ENCODE measurements at places on chromosomes 16 and 17. TPM values are rescaled to one million over a fixed set of nuclear protein-coding genes. Genes with fewer than 3 reads are reported as not detected.

- no peak overlapping the region for H3K27ac ChIP-seq
- H3K36me3 ChIP-seq, result no peaks in the 10 kb centered on the region
- H3K4me1 ChIP-seq, result peaks cover 42% of the 10 kb centered on the region
Measured at GRCh38 chr17:57444682-57445450, 188.5 kb downstream of the MSI2 start.

DNA sequence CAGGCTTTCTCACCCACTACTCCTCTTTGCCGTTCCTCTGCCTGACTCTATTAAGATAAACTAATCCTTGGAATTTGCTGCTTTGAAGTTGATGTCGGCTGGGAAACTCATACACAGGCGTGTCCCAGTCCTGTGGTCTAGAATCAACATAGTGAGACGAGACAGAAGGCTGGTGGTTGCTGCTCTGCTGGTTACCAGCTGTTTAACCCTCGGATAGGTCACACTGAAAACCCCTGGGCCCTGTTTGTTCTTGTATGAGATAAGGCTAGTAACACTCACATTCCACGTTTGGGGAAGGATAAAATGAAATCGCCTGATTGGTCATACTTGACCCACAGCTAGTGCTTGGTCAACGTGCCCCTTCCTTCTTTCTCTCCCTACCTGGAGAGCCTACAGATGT lies 517.0 kb downstream of the CDH13 start:
- DNase-seq, result no peak
- no peaks in the 10 kb centered on the region for H3K4me1 ChIP-seq
- H3K27ac ChIP-seq, result no peak overlapping the region
- no peak overlapping the region for H3K4me3 ChIP-seq
- no peaks in the 10 kb centered on the region for H3K36me3 ChIP-seq

- H3K27ac ChIP-seq, result no peak overlapping the region
- H3K36me3 ChIP-seq, result peaks cover 11% of the 10 kb centered on the region
- no peaks in the 10 kb centered on the region for H3K27me3 ChIP-seq
- H3K4me3 ChIP-seq, result no peak overlapping the region
- no peak for DNase-seq
Measured at GRCh38 chr17:596763-597644, 117.6 kb downstream of the VPS53 start.

GRCh38 chr17:39737760-39738567 lies at the start of gene GRB7:
Gene GRB7 (plus strand): TSS chr17:39737938. CDS start chr17:39742302, 4,364 bp downstream.
- H3K4me1 ChIP-seq, result peaks cover 43% of the 10 kb centered on the region
- peak; percentile 74 for DNase-seq
- peaks cover 41% of the 10 kb centered on the region for H3K27me3 ChIP-seq

DNA sequence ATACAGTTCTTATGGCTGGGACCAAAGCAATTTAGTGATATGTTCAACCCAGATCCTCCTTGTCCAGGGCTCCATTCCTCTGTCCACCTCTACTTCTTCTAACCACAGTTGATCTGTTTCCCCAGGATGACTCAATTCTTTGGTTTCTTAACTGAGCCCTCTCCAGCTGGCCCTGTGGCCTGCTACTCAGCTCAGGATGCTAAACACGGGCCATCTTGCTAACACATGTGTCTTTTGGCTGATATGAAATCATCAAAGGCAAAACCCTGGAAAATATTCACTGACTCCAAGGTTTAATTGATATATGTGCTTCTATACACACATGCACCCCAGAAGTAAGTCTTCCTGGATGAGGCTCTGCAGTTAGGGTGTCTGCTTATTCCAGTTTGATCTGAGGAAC lies 43.8 kb downstream of the SHISA6 start:
- no peak overlapping the region for H3K4me3 ChIP-seq
- no peaks in the 10 kb centered on the region for H3K36me3 ChIP-seq
- no peaks in the 10 kb centered on the region for H3K27me3 ChIP-seq
- no peak overlapping the region for H3K27ac ChIP-seq
- H3K4me1 ChIP-seq, result no peaks in the 10 kb centered on the region
- no peak for DNase-seq

PLK1 gene
- 6.9 TPM for polyA plus RNA-seq

- no peak for DNase-seq
- H3K4me1 ChIP-seq, result peaks cover 30% of the 10 kb centered on the region
- H3K36me3 ChIP-seq, result no peaks in the 10 kb centered on the region
- H3K27me3 ChIP-seq, result no peaks in the 10 kb centered on the region
- H3K27ac ChIP-seq, result no peak overlapping the region
Measured at GRCh38 chr17:50533185-50533584, 650 bp downstream of the EPN3 start.

DNA sequence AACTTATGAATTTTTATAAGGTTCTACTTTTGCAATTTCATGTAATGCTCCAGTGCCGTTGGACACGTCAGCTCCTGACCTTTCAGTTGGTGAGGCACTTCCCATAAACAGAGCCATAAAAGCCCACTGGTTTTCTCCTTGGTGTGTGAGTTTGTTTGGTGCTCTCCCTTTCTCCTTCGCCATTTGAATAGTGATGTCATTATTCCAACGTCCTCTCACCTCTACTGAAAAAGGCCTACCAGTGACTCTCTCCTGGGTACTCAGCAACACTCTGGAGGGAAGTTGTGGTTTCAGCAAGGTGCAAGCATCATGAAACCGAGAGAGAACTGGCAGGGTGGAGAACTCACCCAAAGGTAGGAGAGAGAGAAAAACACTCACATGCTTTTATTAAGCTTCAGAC lies 29.6 kb upstream of the HNF1B start:
- DNase-seq, result no peak
- no peak overlapping the region for H3K27ac ChIP-seq
- no peak overlapping the region for H3K4me3 ChIP-seq
- H3K27me3 ChIP-seq, result no peaks in the 10 kb centered on the region
- no peaks in the 10 kb centered on the region for H3K4me1 ChIP-seq

C16orf86 gene
- 11.1 TPM for polyA plus RNA-seq

SHCBP1 gene
- polyA plus RNA-seq, result 4.0 TPM

SAMD14 gene
- polyA plus RNA-seq, result 1.1 TPM

DNA sequence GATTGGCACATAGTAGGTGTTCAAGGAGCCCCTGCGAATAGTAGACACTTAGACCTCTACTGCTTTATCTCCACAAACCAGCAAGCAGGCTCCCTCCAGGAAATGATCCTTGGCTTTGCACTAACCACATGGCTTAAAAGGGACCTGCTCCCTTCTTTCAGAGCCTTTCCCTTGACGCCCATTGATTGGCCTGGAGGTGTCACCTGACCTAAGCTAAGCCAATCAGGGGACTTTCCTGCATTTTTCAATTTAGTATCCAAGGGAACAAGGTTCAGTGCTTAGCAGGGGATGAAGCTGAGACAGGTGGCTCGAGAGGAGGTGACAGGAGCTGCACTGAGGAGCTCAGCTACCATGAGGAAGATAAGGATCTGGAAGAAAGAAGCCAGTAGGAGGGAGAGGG lies 52.8 kb downstream of the CLEC19A start:
- H3K4me3 ChIP-seq, result no peak overlapping the region
- no peaks in the 10 kb centered on the region for H3K4me1 ChIP-seq
- H3K36me3 ChIP-seq, result no peaks in the 10 kb centered on the region
- H3K27ac ChIP-seq, result no peak overlapping the region
- H3K27me3 ChIP-seq, result peaks cover 9% of the 10 kb centered on the region

DNA sequence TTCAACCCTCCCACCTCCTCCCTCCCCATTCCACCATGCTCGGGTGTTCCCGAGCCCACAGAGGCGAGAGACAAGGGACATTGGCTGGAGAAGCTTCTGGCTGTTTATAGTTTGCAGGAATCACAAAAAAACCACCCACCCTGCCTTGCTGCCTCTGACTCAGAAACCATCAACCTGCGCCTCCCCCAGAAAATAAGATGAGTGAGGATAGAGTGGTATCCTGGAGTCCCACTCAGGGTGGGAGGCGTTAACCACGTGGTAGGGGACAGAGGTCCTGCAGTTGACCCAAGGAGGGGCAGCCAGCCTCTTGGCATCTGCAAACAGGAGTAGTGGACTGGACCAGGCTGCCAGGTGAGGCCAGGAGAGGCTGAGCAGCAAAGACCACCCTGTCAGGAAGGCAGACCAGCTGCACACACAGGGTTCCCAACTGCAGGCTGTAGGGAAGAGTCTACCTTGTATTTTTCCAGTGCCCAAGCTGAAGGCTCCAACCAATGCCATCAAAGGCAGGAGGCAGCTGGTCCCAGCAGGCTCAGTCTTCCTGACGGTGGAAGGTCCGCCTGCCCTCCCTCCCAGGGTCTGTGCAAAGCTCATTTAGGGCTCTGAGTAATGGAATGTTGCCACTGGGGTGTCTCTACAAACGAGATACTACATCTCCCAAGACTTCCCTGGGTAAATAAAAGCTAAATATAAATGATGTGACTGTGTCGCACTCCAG lies 201.5 kb upstream of the TNRC6C start:
- no peaks in the 10 kb centered on the region for H3K4me1 ChIP-seq
- H3K27ac ChIP-seq, result no peak overlapping the region
- H3K4me3 ChIP-seq, result no peak overlapping the region
- no peaks in the 10 kb centered on the region for H3K27me3 ChIP-seq
- H3K36me3 ChIP-seq, result no peaks in the 10 kb centered on the region

TMEM94 gene
- polyA plus RNA-seq, result 77.8 TPM

CD300C gene
- polyA plus RNA-seq, result 0.96 TPM

- peak overlapping the region; percentile 36 for H3K27ac ChIP-seq
- H3K4me1 ChIP-seq, result peaks cover 16% of the 10 kb centered on the region
- no peaks in the 10 kb centered on the region for H3K27me3 ChIP-seq
- peak; percentile 88 for DNase-seq
Measured at GRCh38 chr16:87407511-87408112, 15.5 kb downstream of the MAP1LC3B start.

TNP2 gene
- not detected for polyA plus RNA-seq

CDH1 gene
- 6.9 TPM for polyA plus RNA-seq

CEP112 gene
- polyA plus RNA-seq, result 3.1 TPM

MTHFSD gene
- polyA plus RNA-seq, result 9.1 TPM

GRCh38 chr16:83520596-83520995 lies 287.2 kb upstream of the HSBP1 start:
- no peak overlapping the region for H3K27ac ChIP-seq
- H3K4me3 ChIP-seq, result no peak overlapping the region
- no peak for DNase-seq
- H3K36me3 ChIP-seq, result no peaks in the 10 kb centered on the region
- H3K27me3 ChIP-seq, result no peaks in the 10 kb centered on the region
- H3K4me1 ChIP-seq, result no peaks in the 10 kb centered on the region

DNA sequence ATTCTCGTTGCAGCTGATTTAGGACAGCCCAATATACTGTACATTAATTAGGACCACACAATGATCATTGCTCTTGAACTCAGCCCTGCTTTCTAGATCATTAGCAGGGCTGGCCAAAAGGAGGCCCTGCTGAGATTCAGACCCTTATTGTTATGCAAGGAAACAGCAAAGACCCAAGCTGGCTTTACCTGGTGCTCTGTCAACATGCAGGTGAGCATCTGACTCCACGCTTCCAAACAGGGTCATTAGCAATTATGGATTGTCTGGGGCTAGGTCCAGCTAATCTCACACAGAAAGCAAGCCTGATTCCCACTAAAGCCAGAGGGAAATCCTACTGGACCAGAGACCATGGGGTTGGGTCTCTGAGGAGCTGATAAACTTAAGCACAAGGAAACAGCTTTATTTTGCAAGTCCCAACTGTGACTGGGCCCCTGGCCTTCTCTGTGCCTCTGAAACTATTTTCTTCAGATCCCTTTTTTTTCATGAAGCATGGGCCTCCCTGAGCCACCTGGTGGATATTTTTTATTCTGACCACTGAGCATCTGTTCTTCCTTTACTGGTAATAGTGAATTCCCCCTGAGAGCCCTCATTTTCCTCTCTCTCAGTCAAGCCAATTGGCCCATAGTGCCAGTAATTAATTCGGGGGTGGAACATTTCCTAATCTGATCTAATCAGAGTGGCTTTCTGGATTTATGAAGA lies 236.1 kb downstream of the GRIN2A start:
- H3K27ac ChIP-seq, result no peak overlapping the region
- no peak for DNase-seq
- H3K4me1 ChIP-seq, result no peaks in the 10 kb centered on the region
- no peaks in the 10 kb centered on the region for H3K36me3 ChIP-seq

DNA sequence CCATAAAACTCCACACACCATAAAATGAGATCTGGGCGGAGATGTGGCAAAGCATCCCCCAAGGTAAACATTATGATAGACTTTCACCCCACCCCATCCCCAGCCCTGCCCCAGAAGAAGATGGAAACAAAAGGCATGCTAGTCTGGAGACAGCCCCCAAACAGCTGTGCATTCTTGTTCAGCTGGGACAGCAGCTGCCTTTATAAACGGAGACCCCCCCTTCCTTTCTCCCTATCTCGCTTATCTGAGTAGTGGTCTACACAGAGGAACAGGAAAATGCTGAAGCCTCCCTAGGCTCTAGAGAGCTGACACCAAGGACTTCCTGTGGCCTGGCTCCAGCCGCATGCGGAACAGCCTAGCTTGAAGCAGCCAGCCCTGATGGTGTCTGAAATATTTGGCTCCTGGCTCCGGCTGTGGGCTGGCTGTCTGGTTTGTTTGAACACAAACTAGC lies 190.3 kb upstream of the ANKFN1 start:
- no peaks in the 10 kb centered on the region for H3K4me1 ChIP-seq
- H3K27me3 ChIP-seq, result no peaks in the 10 kb centered on the region
- H3K27ac ChIP-seq, result no peak overlapping the region
- H3K36me3 ChIP-seq, result no peaks in the 10 kb centered on the region

ATP6V0A1 gene
- polyA plus RNA-seq, result 23.0 TPM

DNA sequence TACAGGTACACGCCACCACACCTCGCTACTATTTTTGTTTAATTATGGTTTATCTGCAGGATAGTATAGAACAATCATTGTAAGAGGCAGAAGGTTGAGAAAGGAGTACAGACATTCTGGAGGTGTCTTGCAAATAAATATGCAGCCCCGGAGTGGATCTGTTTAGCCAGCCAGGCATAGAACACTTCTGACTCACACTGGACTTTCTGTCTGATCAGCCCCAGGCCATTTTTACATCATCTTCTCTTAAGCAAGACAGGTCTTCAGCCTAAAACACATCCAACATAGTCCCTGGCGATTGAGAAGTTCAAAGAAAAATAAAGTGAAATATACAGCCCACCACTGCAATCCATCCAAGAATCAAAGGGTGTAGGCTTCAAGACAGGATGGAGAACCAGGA lies 81.4 kb downstream of the XYLT1 start:
- H3K27me3 ChIP-seq, result no peaks in the 10 kb centered on the region
- peaks cover 38% of the 10 kb centered on the region for H3K4me1 ChIP-seq
- no peak overlapping the region for H3K4me3 ChIP-seq
- no peak for DNase-seq
- H3K36me3 ChIP-seq, result no peaks in the 10 kb centered on the region

GRCh38 chr17:3827124-3827773 lies 18.8 kb downstream of the NCBP3 start:
- no peak overlapping the region for H3K27ac ChIP-seq
- H3K4me1 ChIP-seq, result peaks cover 5% of the 10 kb centered on the region
- DNase-seq, result no peak
- H3K27me3 ChIP-seq, result no peaks in the 10 kb centered on the region
- no peak overlapping the region for H3K4me3 ChIP-seq

GRCh38 chr16:17836868-17837602 lies 366.3 kb upstream of the XYLT1 start:
- no peaks in the 10 kb centered on the region for H3K4me1 ChIP-seq
- H3K4me3 ChIP-seq, result no peak overlapping the region
- H3K27me3 ChIP-seq, result peaks cover 9% of the 10 kb centered on the region
- no peak overlapping the region for H3K27ac ChIP-seq
- H3K36me3 ChIP-seq, result no peaks in the 10 kb centered on the region

TEX14 gene
- 0.42 TPM for polyA plus RNA-seq

ADAD2 gene
- polyA plus RNA-seq, result 25.9 TPM

GRCh38 chr16:85448557-85449190 lies 164.4 kb upstream of the GSE1 start:
- H3K27me3 ChIP-seq, result no peaks in the 10 kb centered on the region
- H3K4me1 ChIP-seq, result peaks cover 40% of the 10 kb centered on the region
- DNase-seq, result peak; percentile 89
- no peaks in the 10 kb centered on the region for H3K36me3 ChIP-seq

GRCh38 chr16:86925067-86925791 lies 346.9 kb downstream of the FOXL1 start:
- H3K27me3 ChIP-seq, result peaks cover 16% of the 10 kb centered on the region
- no peak overlapping the region for H3K4me3 ChIP-seq
- H3K4me1 ChIP-seq, result no peaks in the 10 kb centered on the region
- H3K27ac ChIP-seq, result no peak overlapping the region
